Epithelial cell of esophagus (primary cell): ENCODE measurements at places on chromosomes 3 and 15.

DNA sequence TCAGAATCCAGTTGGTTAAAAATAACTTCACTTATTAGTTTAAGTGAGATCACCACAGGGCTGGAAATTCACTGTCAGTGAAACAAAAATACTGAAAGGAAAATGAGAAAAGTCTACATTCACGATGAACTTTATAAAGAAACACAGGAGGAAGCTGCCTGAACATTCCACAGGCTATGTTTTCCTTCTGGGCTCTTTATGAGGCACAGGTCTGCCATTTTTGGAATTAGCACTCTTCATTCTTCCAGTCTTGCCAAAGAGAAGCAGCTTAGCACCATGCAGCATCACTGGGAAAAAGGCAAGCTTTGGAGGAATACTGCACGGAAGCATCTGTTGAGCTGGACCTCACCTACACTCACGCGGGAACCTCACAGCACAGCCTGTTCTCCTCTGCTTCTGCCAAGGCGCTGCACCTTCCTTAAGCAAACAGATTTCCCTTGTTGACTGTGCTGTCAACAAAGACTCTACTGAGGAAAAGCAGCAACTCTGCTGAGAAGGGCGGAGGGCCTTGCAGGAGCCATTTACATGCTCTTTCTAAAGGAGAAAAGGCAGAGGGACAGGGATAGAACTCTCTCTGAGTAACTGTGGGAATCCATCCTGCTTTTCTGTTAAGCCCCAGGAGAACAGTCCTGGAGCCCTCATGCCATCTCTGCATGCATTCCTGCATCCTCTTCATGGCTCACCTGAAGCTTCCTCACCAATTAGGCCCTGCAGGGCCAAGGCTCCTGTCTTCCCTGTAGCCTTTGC, 15.7 kb downstream of the SUSD5 start:
- DNase-seq = no peak

GRCh38 chr3:100769693-100770092, 60.4 kb downstream of the TFG start:
- no peak for DNase-seq

GRCh38 chr3:47410417-47410720, 29.5 kb downstream of the PTPN23 start:
- DNase-seq = no peak

- DNase-seq = peak; percentile 29
Measured at GRCh38 chr15:91824256-91824655, 29.3 kb upstream of the SLCO3A1 start.

DNA sequence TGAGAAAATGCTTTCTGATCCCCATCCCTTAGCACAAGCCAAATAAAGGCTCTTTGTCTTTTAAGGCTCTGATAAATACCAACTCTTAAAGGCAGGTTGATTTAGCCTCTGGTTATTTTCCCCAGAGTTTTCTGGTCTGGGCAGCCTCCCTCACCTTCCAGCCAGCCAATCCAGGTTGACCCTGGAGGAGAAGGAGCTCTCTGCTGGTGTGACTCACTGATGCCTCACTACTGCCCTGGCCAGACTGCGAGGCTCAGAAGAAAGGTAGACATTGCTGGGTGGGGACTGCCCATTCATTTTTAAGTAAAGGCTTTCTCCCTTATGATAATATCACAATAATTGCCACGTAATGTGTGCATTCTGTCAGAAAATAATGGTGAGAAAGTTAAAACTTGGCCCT, 37.1 kb downstream of the SLCO3A1 start:
- peak; percentile 91 for DNase-seq

DNA sequence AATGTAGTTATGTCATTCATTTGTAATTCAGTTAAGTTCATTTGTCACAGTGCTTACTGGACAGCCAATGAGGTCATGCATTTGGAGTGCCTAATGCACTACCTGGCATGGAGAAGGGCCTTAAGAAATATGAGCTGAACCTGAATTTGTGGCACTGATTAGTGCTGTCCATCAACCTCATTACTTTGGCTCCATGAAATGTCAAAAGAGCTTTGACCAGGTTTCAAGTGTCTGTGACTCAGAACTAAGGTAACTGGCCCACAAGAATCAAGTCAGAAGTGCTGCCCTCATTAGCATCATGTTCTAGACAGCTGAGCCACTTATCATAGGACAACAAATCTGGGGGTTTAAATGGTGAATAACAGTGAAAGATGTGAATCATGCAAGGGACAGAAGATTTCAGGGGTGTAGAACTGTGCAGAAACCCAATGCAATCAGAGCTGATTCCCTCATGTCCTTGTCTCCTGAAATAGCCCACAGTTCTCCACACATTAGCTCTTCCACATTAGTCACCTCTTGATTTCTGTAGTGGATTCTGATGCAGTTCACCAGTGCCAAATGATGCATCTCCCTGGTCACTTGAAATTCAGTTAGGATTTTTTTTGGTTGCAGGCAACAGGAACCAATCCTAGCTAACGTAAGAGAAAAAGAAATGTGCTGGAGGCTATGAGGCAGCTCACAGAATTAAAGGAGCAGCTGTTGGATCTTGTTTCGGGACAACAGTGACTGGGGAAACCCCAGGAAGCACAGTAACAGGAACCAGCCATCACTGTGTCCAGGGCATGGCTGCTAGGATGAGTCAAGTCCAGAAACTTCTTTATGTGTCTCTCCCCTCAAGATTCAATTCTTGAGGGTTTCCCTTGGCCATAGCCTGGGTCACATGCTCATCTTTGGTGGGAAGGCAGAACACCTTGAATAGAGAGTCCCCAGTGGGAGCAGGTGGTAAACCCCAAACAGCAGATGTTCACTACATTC, 38.7 kb downstream of the CHST2 start:
- peak; percentile 92 for DNase-seq

- no peak for DNase-seq
Measured at GRCh38 chr3:20822251-20822650, 636.2 kb upstream of the SGO1 start.

DNA sequence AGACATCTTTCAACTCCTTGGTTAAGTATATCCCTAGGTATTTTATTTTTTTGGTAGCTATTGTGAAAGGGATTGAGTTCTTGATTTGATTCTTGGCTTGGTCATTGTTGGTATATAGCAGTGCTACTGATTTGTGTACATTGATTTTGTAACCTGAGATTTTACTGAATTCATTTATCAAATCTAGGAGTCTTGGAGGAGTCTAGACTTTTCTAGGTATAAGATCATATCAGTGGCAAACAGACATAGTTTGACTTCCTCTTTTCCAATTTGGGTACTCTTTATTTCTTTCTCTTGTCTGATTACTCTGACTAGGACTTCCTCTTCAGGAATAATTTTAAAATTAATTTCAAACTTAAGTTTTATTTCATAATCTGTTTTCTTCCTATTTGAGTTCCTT, 125.2 kb downstream of the OCA2 start:
- DNase-seq = no peak

GRCh38 chr3:135989242-135989641, 23.7 kb downstream of the PPP2R3A start:
- no peak for DNase-seq

GRCh38 chr3:46908294-46908985, 30.9 kb downstream of the PTH1R start:
- peak; percentile 45 for DNase-seq

GRCh38 chr3:18499301-18499700, 74.2 kb upstream of the SATB1 start:
- peak; percentile 73 for DNase-seq

GRCh38 chr3:53213276-53213675, 42.5 kb downstream of the TKT start:
- DNase-seq = no peak

DNA sequence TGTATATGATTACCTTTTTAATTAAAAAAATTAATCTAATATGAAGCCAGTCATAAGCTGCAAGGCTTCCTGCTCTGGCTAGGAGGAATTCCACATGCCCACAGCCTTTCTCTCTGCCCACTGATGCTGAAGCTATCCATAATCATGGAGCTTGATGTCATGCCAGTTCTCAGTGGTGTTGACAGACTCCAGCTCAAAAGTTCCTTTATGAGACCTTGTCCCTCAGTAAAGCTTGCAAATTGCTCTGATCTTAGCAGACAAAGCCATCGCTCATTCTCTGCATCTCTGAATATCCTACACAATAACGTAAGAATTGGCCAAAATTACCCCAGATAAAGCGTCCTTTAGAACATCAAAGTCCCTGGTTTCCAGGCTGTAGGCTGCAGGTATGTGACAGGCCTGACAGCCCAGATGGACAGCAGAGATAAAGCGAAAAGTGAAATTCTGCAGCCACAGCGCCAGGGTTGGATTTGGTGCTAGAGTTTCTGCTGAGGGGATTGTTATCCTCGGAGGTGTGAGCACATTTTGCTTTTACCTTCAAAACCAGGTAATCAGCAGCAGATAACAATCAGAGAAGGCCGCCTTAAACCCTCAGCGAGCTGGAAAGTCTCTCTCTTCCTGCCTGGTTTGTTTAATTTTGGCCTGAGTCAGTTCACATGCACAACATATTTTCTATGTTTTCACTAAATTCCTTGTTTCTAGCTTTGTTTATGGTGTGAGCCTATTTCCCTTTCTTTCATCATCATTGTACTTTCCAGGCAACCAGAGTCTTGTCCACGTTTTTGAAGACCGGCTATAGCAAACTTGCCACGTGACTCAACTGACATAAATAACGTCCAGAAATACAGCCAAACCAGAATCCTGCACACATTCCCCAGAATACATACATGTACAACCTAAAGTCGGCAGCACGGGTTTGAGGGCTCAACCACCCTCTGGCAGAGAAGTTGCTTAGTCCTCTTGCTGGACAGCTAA, 36.6 kb upstream of the ALDH1A3 start:
- DNase-seq = no peak

GRCh38 chr3:156559321-156559720, 4.4 kb upstream of the SSR3 start:
- no peak for DNase-seq

GRCh38 chr15:85094685-85095084, 113.0 kb downstream of the PDE8A start:
- peak; percentile 48 for DNase-seq

GRCh38 chr3:139554628-139555027, 15.1 kb upstream of the RBP1 start:
- DNase-seq = no peak

GRCh38 chr15:74906067-74906449, 593 bp downstream of the FAM219B start:
- DNase-seq = peak; percentile 37

DNA sequence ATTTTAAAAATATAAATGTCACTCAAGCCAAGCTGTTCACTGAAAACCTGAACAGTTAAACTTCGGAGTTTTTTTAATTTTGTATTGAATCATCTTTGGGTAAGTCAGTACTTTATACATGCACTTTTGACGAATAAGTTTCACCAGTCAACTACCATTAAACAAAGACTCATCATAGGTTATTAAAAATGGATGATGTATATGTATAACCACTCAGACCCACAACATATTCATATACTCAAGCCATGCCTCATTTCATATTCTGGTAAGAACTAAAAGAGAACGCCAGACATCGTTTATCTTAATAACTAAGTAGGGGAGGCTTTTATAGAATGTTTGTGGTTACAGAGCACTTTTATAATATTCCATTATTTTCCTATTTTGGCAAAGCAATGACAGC, 18.3 kb downstream of the MSL2 start:
- DNase-seq = no peak

GRCh38 chr15:72685301-72685924, 569 bp downstream of the HIGD2B start:
- DNase-seq = peak; percentile 6

DNA sequence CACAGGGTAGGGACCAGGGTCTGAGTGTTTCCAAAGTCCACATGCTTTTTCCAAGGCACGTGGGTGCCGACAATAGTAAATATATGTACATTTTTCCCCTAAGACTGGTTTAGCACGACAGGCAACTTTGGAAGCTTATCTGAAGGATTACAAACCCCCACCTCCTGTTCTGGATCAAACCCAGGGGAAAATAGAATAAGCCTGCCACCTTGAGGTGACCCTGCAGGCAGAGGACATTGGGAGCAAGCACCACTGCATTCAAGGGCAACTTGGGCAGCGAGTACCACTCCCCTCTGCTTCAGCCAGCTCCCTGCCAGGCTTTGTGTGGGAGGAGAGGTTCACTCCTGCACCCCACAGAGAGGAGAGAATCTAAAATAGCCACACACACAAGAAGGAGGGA, 44.8 kb downstream of the KBTBD12 start:
- DNase-seq = peak; percentile 57

DNA sequence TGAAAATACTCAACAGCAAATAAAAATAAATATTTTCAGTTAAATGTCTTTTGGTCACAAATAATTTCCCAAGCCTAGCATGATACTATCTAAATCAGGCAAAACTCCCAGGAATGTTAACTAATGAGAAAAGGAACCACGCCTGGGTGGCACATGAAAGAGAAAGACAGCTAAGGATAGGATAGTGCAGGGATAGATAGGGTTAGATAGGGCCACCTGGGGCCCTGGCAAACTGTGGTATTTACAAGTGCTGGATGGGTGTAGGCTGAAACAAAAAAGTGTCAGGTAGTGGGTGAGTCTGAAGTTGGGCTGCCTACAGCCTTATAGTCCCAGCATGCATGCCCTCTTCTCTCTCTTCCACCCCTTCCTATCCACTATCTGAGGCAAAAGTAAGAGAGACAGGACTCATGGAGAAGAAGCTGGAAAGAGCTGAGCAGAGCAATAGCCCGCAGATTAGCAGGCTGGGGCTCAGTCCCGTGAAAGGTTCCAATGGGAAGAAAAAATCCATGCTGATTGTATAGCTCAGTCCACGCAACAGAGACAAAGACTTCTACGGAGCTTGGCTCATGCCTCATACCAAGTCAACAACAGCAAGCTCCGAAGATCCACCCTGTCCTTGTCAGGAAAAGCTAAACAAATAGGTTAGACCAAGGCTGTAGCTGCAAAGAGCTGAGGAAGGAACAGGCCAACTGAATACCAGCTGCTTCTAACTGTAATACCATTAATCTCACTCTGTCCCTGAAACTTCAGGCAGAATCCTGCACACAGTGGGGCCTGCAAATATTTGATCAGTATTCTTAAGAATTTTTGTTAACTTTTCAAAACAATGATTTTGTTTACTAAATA, 342.1 kb upstream of the ATP11B start:
- no peak for DNase-seq

- DNase-seq = no peak
Measured at GRCh38 chr3:90034038-90034437, 926.6 kb downstream of the EPHA3 start.

DNA sequence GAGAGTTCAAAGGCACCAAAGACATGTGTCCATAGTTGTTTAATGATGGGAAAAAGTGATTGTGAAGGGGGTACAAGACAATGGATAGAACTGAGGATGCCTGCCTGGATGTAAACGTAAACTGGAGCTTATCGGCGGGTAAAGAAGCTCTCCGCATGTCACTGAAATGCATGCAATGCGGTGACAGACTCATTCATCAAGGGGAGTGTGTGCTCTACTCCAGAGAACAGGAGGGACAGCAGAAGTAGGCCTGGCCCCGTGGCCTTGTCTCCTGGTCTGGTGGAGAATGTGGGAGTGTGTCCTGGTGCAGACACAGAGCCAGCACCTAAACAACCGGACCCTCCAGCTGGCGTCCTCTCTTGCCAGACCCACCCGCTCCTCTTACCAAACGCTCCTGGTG, 50.6 kb downstream of the TRPM1 start:
- no peak for DNase-seq

DNA sequence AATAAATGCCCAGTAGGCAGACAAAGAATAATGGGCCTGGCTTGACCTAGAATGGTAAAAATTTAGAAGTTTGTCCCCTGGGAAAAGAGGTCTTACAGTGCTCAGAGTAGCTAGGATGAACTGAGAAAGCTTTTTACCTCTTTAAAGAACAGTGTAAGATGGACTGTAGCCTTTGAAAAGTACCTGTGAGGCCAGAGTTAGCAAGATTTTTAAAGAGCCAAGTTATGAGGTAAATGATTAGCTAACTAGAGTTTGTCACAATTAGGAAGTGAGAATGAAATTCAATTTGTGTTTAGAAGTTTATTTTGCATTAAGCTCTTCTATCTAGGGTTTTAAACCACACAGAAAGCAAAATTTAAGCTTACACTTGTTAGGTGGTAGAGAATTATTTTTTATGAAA, 480.9 kb downstream of the ZIC1 start:
- DNase-seq = no peak
